ENCODE measurements at places on chromosomes 3 and 15.

- no peak for DNase-seq
Observed at GRCh38 chr15:95304947-95305400, 1025.5 kb upstream of the NR2F2 start.

DNA sequence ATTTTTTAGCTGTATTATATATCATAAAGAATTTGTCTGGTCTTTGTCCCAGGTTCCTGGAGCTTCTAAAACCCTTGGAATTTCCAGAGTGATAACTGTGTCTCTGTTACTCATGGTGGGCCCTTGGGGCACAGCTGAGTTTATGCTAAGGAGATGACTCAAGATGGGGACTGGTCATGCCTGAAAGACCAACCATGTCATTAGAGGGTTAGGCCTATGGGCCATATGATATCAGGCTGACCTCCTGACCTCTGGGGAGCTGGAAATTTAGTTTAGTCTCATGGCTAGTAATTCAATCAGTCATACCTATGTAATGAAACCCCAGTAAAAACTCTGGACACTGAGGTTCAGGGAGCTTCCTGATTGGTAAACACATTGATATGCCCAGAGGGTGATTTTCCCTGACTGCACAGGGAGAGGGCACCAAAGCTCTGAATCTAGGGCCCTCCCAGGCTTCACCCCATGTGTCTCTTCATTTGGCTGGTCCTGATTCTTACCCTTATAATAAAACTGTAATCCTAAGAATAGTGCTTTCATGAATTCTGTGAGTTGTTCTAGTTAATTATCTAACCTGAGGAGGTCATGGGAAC lies 69.6 kb downstream of the EEFSEC start:
- DNase-seq = no peak

GRCh38 chr3:35505181-35505580 lies 134.1 kb upstream of the ARPP21 start:
- no peak for DNase-seq

DNA sequence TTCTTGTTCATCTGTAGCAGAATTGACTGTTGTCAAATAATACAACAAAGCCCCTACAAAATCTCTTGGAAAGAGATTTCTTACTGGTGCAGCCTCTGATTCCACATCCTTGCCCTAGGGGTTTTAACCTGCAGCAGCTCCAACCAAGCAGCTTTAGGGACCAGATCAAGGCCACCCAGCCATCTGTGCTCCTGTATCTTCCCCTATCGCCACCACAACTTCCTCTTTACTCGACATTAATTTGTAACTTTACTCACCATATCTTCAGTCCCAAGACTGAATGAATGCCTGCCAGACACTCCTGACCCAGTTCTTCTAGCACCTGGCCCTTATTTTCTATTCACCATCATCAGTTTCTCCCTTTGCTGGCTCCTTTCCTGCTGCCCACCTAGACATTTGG lies 156.6 kb upstream of the IL12A start:
- DNase-seq = no peak

DNA sequence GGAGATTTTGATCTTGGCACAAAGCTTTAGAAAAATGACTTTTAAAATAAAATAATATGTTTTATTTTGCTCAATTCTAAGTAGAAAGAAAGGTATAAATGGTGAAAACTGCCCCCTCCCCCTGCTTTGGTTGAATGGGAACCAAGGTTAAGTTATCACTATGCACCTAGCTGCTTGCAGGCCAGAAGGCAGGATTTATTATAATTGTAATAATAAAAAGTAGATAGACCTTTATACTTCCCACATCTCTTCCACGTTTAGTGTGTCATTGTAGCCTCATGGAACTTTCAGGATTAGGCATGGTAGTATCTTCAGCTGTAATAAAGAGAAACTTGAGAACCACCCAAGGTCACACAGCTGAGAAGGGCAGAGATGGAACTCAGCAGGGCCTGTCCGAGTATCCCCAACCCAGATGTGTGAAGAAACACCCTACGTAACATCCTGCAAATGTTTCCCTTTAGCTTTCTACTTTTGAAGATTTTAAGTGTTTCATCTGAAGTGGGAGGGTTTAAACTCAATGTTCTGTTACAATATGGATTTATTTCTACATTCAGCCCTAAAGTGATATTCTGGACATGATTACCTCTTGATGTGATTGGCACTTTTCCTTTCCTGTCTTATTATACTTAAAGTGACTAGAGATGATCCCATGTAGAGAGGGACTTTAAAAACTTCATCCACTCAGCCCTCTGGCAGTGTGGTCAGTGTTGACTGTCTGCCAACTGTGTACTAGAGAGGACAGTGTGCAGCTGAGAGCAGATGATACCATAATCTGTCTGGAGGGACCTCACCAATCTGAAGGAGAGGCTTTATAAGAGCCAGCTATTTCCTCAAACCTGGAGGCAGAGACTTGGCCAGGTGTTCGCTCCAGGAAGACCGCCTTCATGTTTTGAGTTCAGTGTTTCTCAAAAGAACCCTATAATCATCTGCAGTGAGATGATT lies 282.5 kb upstream of the TRIM42 start:
- no peak for DNase-seq
